Purkinje cell (primary cell): ENCODE measurements at places on chromosomes 1 and 21. TPM values are rescaled to one million over a fixed set of nuclear protein-coding genes. Genes with fewer than 3 reads are reported as not detected.

Gene PLA2G5
- polyA plus RNA-seq = 3.6 and 3.8 TPM in 2 replicates

Gene NASP
- polyA plus RNA-seq = 17.1 and 34.7 TPM in 2 replicates

Gene CD101
- 4.0 and 4.9 TPM in 2 replicates for polyA plus RNA-seq

Gene ARHGAP30
- polyA plus RNA-seq = 0.11 TPM in 1 of 2 replicates, not detected in the other

Gene CELA2B
- not detected in 2 replicates for polyA plus RNA-seq

Gene IFI6
- 10.8 and 43.0 TPM in 2 replicates for polyA plus RNA-seq

Gene SLC6A9
- 1.5 and 1.6 TPM in 2 replicates for polyA plus RNA-seq

Gene PPFIA4
- 0.23 and 0.97 TPM in 2 replicates for polyA plus RNA-seq

Gene SAMD11
- 0.13 TPM in 1 of 2 replicates, not detected in the other for polyA plus RNA-seq

Gene PLD5
- polyA plus RNA-seq = 10.0 and 18.8 TPM in 2 replicates

Gene ACTN2
- 1.0 and 5.0 TPM in 2 replicates for polyA plus RNA-seq

Gene E2F2
- not detected in 2 replicates for polyA plus RNA-seq

Gene ATP5PO
- polyA plus RNA-seq = 1,205 and 1,278 TPM in 2 replicates

Gene ANKRD35
- polyA plus RNA-seq = 0.39 and 0.78 TPM in 2 replicates

Gene RAB3B
- 0.21 and 1.6 TPM in 2 replicates for polyA plus RNA-seq

Gene SV2A
- polyA plus RNA-seq = 61.6 and 65.2 TPM in 2 replicates

Gene GLRX2
- 39.9 and 52.9 TPM in 2 replicates for polyA plus RNA-seq

Gene AQP10
- polyA plus RNA-seq = not detected in 2 replicates

Gene OLIG2
- polyA plus RNA-seq = 0.35 and 1.0 TPM in 2 replicates

Gene MIGA1
- 41.2 and 44.3 TPM in 2 replicates for polyA plus RNA-seq

Gene SMYD2
- 18.3 and 55.9 TPM in 2 replicates for polyA plus RNA-seq

Gene ZMYND12
- polyA plus RNA-seq = 4.7 and 9.0 TPM in 2 replicates

Gene TMEM125
- 0.27 TPM in 2 replicates for polyA plus RNA-seq

Gene GTF2B
- polyA plus RNA-seq = 102 and 156 TPM in 2 replicates

Gene CD52
- polyA plus RNA-seq = 2.4 TPM in 1 of 2 replicates, not detected in the other

Gene PTPN7
- polyA plus RNA-seq = not detected in 2 replicates

Gene TFAP2E
- polyA plus RNA-seq = 0.57 and 1.0 TPM in 2 replicates

Gene GPR25
- not detected in 2 replicates for polyA plus RNA-seq

Gene FUCA1
- 23.3 and 23.5 TPM in 2 replicates for polyA plus RNA-seq

Gene FCRL6
- polyA plus RNA-seq = not detected in 2 replicates
